ENCODE measurements at places on chromosomes 7 and 10.

DNA sequence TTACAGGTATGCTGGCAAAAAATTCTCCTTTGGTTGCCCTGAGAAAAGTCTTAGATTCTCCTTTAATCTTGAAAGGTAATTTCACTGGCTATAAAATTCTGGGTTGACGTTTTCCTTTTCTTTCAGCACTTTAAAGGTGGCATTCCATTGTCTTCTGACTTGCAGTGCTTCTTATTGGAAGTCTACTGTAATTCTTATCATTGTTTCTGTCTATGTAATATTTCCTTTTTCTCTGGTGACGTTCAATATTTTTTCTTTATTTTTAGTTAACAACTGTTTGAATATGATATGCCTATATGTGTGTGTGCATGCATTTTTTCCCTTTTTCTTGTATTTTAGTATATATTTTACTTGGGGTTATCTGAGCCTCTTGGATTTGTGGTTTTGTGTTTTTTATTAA lies 111.0 kb downstream of the GPR158 start:
- DNase-seq: no peak

GRCh38 chr10:80612261-80612660 lies 74.6 kb downstream of the SH2D4B start:
- no peak for DNase-seq

- DNase-seq: no peak
Measured at GRCh38 chr10:126904818-126905701, at the start of gene DOCK1. DOCK1 (plus strand) TSS chr10:126905428; CDS start chr10:126905518, 90 bp downstream.

GRCh38 chr10:27815261-27815660 lies 69.6 kb upstream of the MKX start:
- DNase-seq: no peak

GRCh38 chr10:13453896-13454295 lies 74.9 kb downstream of the BEND7 start:
- DNase-seq: no peak

- no peak for DNase-seq
Measured at GRCh38 chr10:104690959-104691358, 49.9 kb downstream of the SORCS3 start.

DNA sequence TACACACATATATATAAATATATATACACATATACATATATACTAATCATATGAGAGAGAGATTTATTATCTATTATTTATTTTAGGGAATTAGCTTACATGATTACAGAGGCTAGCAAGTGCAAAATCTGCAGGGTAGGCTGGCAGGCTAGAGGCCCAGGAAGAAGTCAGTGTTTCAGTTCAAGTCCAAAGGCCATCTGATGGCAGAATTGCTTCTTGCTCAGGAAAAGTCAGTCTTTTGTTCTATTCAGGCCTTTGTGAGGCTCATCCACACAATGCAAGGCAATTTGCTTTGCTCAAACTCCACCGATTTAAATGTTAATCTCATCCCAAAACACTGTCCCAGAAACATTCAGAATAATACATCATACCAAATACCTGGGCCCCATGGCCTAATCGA lies 2.6 kb upstream of the C10orf120 start:
- no peak for DNase-seq

DNA sequence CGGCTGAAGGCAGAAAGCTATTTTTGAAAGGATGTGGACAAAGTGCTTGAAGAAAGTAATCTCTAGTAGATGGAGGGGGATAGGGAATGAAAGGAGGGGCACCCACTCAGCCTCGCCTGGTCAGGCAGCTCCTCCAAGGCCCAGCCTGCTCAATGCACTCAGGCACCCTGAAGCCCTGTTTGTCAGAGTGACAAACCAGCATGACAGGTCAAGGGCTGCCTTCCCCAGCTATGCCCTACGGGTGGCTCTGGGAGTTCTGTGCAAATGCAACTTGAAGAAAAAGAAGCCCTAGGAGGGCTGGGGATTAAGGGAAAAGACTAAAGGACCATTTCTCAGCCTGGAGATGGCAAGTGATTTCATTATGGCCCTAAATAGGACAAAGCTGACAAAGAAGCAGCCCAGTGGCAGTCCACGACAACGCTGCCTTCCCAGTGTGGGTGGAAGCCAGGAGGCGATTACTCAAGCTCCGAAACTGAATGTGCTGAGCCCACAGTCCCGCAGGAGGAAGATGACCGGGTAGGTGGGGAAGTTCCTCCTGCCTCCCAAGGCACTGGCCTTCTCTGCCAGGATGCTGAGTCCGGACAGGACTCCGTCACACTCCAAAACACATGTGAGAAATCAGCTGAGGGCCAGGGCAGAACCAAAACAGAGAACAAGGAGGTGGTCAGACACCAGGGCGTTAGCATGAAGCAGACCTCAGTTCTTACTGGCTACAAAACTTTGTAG lies 16.3 kb downstream of the LIPA start:
- DNase-seq: no peak

GRCh38 chr10:129631006-129631405 lies 164.0 kb downstream of the MGMT start:
- DNase-seq: no peak

GRCh38 chr10:77501152-77501845 lies 136.3 kb downstream of the KCNMA1 start:
- DNase-seq: no peak

GRCh38 chr7:64907641-64908326 lies 4.7 kb downstream of the ZNF273 start:
- no peak for DNase-seq

- DNase-seq: no peak
Measured at GRCh38 chr7:44461387-44461786, 29.1 kb downstream of the NUDCD3 start.

DNA sequence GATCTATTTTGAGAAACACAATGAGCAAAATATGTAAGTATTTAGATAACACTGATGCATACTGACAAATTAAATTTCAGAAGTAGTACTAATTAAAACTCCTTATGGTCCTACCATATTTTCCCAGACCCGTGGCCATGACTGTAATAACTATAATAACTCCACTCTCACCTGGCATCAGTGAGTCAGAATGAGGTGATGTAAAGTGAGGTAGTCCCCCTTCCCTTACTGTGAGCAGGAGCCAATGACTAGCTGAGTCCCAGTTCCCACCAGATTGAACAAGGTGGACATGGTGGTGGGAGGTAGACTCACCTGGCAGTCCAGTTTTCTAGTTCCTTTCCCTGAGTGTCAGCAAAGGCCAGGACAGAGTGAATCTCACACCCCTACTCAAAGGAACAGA lies 630.5 kb upstream of the IGFBP3 start:
- DNase-seq: no peak

DNA sequence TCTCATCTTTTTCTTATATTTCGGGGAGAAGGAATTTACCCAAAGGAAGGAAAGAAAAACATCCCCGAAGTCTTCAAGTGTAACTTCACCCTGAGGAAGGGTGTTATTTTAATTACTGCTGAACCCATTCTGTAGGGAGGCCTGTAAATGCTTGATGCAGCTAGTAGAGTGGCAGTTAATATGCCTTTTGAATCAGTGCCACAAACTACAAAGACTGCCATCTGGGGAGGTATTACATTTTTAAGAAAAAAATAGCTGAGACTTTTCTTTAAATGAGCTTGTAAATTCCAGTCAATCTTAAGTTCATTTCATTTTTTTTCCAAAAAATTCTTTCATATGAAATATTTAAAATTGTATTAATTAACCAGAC lies 233.1 kb upstream of the FERD3L start:
- no peak for DNase-seq

DNA sequence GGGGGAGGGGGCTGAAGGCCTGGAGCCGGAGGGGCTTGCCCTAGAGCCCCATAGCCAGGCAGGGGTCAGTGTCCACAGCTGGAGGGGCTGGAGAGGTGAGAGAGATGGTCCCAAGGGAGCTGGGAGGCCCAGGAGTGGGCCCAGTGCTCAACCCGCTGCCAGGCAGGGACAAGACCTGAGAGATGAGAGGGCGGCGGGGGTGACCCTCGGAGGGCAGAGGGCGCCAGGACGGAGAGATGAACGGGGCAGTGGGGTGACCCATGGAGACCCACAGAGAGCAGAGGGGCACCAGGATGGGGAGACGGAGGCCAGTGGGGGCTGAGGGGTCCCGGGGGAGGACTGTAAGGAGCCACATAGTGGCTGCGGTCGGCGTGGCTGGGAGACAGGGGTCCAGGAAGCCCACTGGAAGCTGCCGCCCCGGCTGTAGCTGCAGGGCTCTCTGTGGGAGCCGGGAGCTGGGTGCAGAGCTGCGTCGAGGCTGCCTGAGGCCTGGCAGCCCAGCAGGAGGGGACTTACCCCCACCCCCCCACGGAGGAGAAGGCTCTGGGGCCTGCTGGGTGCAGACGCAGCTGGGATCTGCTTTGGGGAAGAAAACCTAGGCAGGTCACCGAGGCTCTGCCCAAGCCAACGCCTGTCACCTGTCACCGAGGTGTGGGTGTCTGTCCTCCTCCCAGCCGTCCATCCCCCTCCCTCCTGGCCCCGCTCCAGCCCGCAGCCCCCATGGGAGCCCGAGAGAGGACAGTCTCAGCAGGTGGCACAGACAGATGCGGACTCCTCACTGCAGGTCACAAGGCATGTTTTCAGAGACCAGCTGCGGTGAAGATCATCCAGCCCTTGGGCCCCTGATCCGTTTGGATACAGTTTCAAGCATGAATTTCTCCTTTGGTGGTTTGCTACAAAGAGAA lies 25.1 kb downstream of the PWWP2B start:
- DNase-seq: no peak

DNA sequence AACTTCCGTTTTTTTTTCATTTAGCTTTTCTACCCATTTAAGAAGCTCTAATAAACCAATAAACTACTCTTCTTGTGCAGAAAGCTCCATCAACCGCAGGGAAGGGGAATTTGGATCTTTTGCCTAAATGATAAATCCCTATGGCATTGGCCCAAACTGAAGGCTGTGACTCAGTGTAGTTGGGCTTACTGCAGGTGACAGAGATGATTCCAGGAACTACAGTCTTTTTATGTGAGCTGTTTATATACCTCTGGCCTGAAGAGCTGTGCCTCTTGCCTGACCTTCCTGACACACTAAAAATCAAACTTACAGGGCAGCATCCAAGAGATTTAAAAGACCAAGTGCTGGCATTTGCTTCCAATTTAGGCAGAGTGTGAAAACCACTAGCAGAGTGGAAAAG lies 25.2 kb downstream of the ABCB1 start:
- DNase-seq: no peak

DNA sequence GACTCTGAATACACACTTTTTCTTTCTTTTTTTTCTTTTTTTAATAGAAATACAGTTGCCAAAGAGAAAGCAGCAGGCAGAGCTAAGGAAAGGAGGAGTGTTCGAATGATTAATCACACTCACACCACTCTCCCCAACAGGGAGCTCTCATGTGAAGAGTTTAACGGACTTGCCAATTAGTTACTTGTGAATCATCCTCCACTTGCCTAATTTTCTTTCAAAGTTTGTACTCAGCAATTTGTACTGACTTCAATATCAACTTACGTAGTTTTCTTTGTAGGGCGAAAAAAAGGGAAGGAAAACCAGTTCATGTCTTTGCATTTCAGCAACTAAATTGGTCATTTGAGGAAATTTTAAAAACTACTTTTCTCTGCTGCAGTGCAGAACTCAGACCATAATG lies 109.2 kb downstream of the PIP4K2A start:
- no peak for DNase-seq

GRCh38 chr7:151963895-151964870 lies 7.9 kb downstream of the GALNTL5 start:
- no peak for DNase-seq

DNA sequence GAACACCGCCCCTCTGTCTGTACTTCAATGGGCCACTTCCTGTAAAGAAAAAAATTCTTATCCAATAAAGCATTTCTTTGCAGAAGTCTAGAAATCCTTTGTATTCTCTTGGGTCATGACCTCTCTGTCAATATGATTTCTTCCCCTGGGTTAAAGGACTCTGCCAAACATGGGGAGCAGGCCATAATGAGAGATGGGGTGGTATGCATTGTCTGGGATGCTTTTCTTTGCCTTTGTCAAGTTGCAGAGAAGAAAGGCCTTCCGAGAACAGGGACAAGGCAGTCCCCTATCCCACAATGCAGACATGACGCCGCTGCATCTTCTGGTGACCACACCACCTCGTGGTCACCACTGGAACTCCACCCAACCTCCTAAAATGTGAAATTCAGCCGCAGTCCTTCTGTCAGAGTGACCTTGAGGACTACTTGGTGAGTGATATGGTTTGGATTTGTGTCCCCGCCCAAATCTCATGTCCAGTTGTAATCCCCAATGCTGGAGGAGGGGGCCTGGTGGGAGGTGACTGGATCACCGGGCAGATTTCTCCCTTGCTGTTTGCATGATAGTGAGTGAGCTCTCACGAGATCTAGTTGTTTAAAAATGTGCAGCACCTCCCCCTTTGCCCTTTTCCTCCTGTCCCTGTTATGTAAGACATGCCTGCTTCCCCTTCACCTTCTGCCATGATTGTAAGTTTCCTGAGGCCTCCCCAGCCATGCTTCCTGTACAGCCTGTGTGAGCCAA lies 15.2 kb upstream of the FRMPD2 start:
- peak; percentile 16 for DNase-seq

- DNase-seq: no peak
Measured at GRCh38 chr7:111104710-111105109, 13.8 kb downstream of the LRRN3 start.

- no peak for DNase-seq
Measured at GRCh38 chr10:14326581-14326980, 4.1 kb downstream of the FRMD4A start.

- DNase-seq: no peak
Measured at GRCh38 chr10:130428936-130429335, 292.7 kb downstream of the GLRX3 start.

All from activated naive CD4-positive, alpha-beta T cell (primary cell).